ENCODE measurements at places on chromosomes 11 and 22.

- DNase-seq: no peak
These were observed 72.9 kb upstream of the EED start for GRCh38 chr11:86171627-86172026.

- no peak for DNase-seq
These were observed 7.2 kb downstream of the ARHGEF12 start for GRCh38 chr11:120343429-120343828.

- DNase-seq: no peak
These were observed 193.7 kb downstream of the MIAT start for GRCh38 chr22:26851125-26851524.

DNA sequence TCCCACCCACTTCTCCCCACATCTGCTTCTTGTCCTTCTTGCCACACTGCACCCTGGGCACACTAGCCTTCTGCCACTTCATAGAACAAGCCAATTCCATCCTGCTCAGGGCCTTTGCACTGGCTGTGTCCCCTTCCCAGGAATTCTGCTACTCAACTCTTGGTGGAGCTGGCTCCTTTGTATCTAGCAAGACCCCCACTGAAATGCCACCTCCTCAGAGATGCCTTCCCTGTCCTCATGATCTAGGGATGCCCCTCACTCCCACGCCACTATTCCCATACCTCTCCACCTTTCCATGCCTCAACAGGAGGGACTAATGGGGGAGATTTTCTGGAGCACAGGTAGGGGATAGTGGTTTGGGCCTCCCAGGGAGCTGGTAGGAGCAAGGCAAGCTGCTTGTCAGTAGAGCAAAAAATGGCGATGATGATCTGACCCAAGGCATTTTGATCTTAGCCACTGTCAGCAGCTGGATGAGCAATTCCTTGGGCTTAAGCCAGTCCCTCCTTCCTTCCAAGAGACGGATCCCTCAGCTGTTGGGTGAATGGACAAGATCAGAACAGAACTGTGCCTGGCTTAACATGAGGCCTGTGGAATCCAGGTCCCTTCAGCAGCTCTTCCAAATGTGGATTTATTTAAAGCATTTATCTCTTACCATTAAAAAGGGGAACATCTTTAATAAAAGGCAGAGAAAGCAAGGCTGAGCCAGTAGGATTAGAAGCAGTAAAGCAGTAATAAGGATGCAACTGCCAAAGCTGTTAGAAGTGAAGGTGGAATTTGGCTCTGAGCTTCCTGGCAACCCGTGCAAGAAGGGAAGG lies 4.0 kb upstream of the PRDM11 start:
- no peak for DNase-seq

GRCh38 chr11:44143987-44144909 lies 48.8 kb downstream of the EXT2 start:
- no peak for DNase-seq

DNA sequence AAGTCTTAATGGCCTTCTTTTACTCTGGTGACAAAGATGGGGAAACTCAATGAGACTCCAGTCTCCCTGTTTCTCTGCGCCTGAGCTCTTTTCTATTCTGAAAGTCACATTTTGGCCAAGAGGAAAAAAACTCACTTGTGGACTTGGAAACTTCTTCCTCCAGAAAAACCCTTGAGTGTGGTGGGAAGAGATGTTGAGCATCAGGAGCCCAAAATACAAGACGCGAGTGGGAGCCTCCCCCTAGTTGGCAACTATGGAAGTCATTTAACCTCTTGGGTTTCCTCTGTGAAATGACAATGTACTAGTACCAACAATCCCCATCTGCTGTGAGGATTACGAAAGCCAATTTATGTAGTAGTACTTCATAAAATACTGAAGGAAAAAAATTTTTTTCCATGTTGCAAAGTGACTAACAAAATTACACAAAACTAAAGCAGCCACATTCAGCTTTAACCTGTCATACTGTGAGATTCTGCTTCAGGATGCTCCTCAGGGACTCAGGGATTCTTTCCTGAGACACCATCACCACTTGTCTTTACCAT lies 524 bp upstream of the SLC25A17 start:
- no peak for DNase-seq

DNA sequence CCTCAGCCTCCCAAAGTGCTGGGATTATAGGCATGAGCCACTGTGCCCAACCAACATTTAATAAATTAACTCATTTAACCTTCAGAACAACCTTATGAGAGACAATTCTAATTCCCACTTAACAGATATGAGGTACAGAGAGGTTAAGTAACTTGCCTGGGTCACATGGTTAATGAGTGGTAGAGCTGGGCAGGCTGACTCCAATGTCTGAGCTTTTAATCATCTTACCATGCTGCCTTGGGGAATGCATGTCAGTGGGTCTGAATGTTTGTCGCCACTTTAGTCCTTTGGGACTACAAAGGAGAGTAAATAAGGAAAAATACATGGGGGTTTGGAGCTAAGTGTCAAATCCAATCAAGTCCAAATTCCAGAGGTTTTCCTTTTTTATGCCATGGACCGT lies 11.2 kb upstream of the PIK3C2A start:
- peak; percentile 4 for DNase-seq

- DNase-seq: no peak
These were observed 10.6 kb downstream of the TEAD1 start for GRCh38 chr11:12684816-12685215.

DNA sequence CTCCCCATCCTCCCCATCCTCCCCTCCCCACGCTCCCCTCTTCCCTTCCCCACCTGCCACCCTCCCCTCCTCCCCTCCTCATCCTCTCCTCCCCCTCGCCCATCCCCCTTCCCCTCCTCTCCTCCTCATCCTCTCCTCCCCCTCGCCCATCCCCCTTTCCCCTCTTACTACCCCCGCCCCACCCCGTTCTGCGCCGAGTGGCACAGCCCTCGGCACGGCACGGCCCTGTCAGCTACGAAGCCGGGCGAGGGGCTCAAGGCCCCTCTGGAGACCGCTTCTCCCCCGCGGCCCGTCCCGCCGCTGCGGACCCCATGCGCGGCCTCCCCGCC lies 449.9 kb downstream of the OPCML start:
- peak; percentile 16 for DNase-seq

- DNase-seq: peak; percentile 93
These were observed 22.7 kb downstream of the EFCAB6 start for GRCh38 chr22:43789452-43789851.

- no peak for DNase-seq
These were observed 7.7 kb upstream of the ELF5 start for GRCh38 chr11:34521265-34521664.

- DNase-seq: peak; percentile 17
These were observed 1.2 kb upstream of the MYO7A start for GRCh38 chr11:77126861-77127234.

DNA sequence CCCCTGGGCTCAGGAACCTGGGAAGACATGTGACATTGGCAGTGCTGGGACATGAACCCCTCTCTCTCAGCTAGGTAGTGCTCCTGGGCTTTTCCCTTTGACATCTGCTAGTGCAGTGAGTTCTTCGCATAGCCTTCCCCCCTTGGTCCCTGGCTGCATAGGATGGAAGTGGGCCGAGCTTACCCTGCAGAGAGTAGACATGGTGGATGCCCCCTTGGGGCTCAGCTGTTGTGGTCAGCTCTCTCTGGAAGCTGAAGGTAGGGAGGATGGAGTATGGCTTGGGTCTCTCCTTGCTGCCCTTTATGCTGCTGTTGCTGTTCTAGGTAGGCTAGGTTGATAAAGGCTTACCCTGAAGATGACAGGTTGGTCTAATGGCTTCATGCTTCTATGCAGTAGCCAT lies 92.1 kb downstream of the ZBTB16 start:
- DNase-seq: no peak

- no peak for DNase-seq
These were observed 68.4 kb upstream of the PRODH start for GRCh38 chr22:19004471-19004870.

DNA sequence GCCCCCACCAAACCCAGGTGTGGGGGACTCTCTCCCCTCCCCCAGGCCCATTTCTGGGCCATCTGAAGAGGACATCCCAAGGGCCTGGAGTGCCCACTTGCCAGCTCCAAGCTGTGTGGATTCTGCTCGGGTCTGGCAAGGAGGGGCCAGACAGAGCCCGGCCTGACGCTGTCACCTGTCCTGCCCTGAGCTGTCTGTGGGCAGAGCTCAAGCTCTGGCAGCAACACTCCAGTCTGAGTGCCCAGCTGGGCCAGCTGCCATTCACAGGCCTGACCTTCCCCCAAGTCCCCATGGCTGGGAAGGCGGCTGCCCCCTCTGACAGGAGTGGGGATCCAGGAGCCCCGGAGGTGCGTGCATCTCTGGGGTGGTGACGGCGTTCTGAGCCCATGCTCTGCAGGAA lies 6.2 kb upstream of the PIM3 start:
- DNase-seq: no peak

GRCh38 chr22:22176929-22177616 lies 67.5 kb upstream of the VPREB1 start:
- DNase-seq: no peak

GRCh38 chr11:11586465-11586864 lies 35.3 kb downstream of the GALNT18 start:
- no peak for DNase-seq

- DNase-seq: peak; percentile 26
These were observed 346 bp downstream of the PPFIBP2 start for GRCh38 chr11:7514099-7514591.

- DNase-seq: peak; percentile 79
These were observed 1.5 kb upstream of the TRABD start for GRCh38 chr22:50184004-50184901.

GRCh38 chr11:59729834-59730233 lies 16.2 kb upstream of the OR10V1 start:
- DNase-seq: no peak

GRCh38 chr11:73195191-73196007 lies 22.7 kb upstream of the P2RY2 start:
- peak; percentile 28 for DNase-seq

GRCh38 chr11:118907051-118908042 lies 18.4 kb downstream of the BCL9L start:
- peak; percentile 89 for DNase-seq

- DNase-seq: peak; percentile 62
These were observed 889 bp upstream of the DMC1 start for GRCh38 chr22:38570779-38571364.

GRCh38 chr22:38402204-38402603 lies 52.8 kb downstream of the KCNJ4 start:
- DNase-seq: no peak

DNA sequence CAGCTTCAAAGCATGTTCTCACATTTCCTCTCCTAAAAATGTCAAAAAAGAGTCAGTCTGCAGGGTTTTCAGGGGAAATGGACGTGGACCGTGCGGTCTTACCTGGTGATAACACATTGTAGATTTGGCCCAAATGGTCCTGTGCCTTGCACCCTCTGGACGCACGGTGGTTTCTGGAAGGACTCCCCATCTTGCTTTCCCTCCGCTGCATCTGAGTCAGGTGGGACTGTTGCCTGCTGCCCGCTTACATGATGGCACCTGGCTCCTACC lies 1290.1 kb downstream of the TBC1D22A start:
- DNase-seq: no peak

DNA sequence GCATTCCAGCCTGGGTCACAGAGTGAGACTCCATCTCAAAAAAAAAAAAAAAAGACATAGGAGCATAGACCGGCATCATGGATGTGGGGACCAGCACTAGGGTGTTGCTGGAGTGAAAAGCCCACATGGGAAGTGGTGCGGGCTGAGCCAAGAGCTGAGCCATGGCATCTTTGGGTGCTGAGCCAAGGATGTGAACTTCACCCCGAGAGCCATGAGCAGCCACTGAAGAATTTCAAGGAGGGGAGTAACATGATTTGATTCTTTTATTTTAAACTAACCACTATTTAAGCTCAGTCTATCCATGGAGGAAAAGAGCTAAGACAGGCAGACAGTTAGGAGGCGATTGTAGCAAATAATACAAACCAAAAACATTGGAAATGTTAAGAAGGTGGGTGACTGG lies 57.4 kb downstream of the AHNAK start:
- peak; percentile 64 for DNase-seq

GRCh38 chr11:126317756-126318573 lies 14.1 kb downstream of the DCPS start:
- DNase-seq: peak; percentile 81

- DNase-seq: no peak
These were observed 2.2 kb upstream of the KCNQ1OT1 start for GRCh38 chr11:2701898-2702434.

- no peak for DNase-seq
These were observed 43.5 kb downstream of the LINC01488 start for GRCh38 chr11:69524991-69525411.

DNA sequence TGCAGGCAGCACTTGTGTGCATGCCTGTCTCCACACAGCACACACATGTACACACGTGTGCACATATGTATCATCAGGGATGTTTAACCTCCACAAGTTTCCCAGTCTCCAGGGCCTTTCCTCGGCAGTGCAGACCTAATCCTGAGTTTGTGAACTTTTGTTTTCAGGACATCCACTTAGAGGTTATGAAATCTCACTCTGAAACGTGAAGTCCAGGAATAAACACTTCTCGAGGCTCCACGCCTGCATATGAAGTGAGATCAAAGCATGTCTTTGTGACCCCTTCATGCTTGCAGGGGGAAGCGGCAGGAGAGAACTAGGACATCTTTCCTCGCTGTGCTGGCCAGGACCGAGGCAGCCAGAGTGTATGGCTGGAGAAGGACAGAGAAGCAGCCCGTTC lies 3.1 kb downstream of the SHISAL1 start:
- DNase-seq: no peak

- DNase-seq: peak; percentile 78
These were observed 6.4 kb downstream of the ENDOD1 start for GRCh38 chr11:95095858-95096587.

GRCh38 chr11:122340607-122341290 lies 224.7 kb upstream of the BLID start:
- no peak for DNase-seq
